GM12891 (cell line): ENCODE measurements at places on chromosomes 11 and 22.

GRCh38 chr11:69642913-69643632, 2.1 kb downstream of the CCND1 start:
- DNase-seq, result peak; percentile 92

GRCh38 chr11:19460718-19461405, 220.1 kb upstream of the E2F8 start:
- no peak for DNase-seq

GRCh38 chr11:47499161-47499560, 50.2 kb upstream of the RAPSN start:
- DNase-seq, result no peak

- no peak for DNase-seq
Observed at GRCh38 chr11:26719998-26720397, 1.9 kb downstream of the SLC5A12 start.

DNA sequence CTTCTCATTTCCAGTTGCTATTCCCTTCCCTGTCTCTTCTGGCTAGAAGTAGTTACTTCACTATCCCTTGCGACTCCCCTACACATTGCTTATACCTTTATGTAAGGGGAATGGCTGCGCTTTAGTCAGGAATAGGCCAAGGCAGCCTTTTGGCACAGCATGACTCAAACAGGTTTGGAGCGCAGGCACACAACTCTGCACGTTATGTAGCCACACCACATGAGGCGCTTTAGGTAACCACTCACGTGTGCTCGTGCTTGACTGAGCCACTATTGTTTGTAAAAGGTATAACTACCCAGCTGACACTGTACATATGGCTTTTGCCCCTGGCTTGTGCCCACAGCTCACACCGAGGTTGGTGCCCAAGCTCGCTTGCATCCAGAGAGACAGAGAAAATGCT, 46.7 kb upstream of the LIPT2 start:
- DNase-seq, result no peak
